Activated CD4-positive, alpha-beta T cell treated with anti-CD3 and anti-CD28 coated beads, Interleukin-2, amount 50 U/mL, for 1 hour (primary cell): ENCODE measurements at places on chromosomes 16 and 17.

GRCh38 chr16:84800158-84800978, 19.4 kb upstream of the CRISPLD2 start:
- no peak for DNase-seq

- no peak for DNase-seq
Observed at GRCh38 chr17:30376621-30377452, 1.9 kb upstream of the CPD start.

DNA sequence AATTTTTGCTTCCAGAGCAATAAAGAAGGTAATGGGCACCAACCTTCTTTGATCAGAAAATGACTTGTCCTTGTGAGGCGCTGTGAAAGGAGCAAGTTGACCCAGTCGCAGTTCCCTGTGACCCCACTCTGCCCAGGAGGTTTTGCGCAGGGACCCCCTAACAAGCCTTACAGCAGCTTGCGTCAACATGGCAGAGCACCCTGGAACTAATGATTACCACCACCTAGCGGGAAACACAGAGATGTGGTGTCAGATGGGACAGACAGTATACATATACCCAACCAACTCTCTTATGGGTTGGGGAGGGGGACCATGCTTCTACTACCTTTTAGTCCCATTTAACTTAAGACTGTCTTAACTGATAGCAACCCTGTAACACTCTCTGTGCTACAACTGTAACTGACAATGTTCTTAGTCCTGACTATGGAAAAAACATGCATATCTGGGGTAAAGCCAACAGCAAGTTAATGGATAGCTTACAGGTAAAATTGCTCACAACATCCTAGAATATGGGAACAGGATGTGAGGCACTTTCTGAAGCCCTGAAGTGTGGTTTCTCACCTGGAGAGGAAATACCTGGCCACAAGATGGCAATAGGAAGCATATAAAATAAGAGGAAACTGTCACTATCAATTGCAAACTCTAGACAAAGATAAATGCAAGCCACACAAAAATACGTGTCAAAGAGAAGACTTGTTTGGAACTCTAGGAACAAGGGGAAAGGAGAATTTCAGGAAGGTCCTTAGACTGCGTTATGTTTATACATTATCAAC, 3.0 kb downstream of the KARS1 start:
- DNase-seq = no peak

DNA sequence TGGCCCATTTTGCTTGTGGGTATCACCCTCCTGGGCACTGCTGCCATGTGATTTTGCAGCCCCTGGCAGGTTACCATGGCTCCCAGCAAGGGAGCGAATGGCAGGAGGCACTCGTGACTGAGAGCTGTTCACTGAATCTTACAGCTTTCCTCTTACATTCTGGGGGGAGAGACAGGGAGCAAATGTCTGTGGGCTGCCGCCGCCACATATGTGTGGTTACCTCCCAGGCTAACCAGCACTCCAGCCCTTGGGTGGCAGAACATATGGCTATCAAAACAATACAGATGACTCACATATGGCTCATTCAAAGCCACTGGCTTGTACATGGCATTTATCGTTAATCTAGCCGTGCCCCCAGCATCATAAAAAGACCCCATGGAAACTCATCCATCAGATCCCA, 19.8 kb downstream of the GTF3C1 start:
- DNase-seq = no peak

DNA sequence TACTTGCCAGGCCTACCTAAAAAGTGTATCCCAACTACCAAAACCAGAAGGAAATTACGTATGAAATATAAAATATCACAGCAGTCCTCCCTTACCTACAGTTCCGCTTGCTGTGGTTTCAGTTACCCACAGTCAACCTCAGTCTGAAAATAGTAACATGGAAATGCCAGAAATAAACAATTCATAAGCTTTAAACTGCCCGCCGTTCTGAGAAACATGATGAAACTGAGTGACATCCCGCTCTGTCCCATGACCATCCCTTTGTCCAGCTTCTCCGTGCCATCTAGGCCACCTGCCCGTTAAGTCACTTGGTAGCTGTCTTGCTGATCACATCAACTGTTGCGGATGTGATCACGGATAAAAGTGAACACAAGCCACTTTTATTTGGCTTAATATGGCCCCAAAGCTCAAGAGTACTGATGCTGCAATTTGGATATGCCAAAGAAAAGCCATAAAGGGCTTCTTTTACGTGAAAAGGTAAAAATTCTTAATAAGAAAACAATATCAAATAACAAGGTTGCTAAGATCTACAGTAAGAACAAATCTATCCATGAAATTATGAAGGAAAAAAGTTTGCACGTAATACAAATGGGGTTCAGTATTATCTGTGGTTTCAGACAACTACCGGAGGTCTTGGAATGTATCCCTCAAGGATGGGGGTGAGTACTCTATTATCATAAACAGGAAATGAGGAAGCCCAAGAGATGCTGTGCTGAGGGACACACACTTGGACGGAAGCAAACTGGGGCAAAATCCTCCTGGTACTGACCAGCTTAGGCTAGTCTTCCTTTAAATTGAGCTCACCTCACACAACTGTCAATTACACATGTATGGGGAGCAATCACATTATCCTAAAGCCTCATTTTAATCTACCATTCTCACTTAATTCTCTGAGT, 8.2 kb downstream of the USP22 start:
- DNase-seq = no peak

DNA sequence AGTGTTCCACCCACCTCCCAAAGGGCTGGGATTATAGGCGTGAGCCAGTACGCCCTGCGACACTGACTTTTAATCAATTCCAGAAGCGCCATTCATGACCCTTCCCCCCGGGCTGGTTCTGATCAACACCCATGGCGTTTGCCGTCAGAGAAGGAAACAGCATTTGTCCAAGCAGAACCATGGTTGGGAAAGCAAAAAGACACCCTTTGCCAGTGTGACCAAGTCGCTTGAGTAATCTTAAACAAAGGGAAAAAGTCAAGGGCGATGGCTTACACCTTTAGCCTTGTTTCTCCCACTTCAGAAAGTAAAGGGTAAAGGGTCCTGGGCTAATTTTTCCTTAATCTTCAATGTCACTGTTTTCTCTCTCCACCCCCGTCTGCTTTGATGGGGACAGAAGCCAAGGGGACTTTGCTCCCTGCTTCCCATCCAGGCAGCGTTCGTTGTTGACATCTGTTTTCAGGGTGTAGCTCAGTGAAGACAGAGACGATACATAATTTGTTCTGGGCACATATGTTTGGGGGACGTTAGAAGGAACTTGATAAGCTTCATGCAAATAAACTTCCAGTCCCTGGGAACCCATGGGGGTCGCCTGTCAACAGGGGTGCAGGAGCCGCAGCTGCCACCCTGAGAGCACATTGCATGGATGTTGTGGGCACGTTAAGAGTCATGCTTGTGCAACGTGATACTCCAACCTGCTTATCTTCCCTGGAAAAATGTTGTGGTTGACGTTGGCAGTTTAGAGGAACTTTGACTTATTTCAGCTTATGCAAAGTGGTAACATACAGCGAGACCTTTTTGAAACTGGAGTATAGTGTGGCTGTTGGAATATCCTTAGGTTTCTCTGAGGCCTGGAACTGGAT, 50.6 kb upstream of the TANGO6 start:
- no peak for DNase-seq

DNA sequence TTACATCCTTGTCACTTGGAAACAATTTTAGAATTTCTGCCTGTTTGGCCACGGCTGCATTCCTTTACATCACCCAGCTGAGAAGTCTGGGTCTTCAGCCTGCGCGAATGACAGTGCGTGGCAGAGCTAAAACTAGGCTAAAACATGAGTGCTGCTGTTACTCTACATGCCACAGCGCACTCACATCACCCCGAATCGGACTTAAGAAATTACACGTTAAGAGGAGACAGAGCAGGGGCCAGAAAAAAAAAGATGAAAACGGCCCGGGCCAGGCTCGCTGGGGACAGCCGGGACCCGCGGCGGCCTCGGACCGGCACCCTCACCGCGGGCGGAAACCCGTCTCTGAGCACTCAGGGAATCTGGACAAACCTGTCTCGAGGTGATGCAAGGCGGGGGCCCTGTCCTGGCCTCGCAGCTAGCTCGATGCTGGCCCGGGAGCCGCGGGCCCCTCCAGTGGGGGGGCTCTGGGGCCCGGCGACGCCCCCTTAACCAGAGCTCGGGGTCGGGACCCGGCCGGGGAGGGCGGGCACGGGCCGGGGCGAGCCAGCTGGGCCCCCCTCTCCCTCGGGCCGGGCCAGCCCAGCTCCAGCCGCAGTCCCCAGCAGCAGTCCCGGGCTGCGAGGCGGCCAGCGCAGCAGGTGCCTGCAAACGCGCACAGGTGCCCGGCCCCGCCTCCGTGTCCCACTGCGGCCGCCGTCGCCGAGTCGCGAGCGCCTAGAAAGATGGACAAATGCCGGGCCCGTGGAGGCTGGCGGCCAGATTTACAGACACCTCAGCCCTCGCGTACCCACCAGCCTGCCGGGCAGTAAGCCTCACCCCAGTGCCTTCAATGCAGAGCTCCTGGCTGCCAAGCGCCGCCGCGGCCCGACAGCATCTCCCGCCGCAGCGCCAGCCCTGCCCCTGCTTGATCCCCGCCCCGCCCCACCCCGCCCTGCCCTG, at the start of gene AKTIP:
TSS of gene AKTIP (minus strand) at position 879 of the 939 bp plus-strand sequence. CDS start 2,950 bp downstream, outside the sequence.
- DNase-seq = peak; percentile 34

DNA sequence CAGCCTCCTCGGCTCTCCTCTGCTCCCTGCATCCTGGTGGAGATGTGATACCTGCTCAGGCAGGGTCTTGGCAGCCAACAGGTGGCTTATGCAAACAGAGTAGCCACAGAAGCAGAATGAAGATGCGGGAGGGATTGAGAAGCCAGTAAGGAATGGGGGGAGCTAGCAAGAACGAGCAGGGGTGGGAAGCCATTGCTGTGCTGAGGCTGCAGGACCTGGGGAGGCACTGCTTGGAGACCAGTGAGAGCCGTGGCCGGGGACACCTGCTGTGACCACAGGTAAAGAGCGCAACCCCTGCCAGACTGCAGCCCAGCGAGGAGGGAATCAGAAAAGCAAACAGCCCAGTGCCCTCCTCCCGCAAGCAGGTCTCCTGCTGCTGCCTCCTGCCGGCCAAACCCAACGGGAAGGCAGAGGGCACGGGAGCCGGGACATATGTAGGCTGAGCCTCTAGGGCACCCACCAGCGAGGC, 14.7 kb downstream of the AIPL1 start:
- peak; percentile 16 for DNase-seq

DNA sequence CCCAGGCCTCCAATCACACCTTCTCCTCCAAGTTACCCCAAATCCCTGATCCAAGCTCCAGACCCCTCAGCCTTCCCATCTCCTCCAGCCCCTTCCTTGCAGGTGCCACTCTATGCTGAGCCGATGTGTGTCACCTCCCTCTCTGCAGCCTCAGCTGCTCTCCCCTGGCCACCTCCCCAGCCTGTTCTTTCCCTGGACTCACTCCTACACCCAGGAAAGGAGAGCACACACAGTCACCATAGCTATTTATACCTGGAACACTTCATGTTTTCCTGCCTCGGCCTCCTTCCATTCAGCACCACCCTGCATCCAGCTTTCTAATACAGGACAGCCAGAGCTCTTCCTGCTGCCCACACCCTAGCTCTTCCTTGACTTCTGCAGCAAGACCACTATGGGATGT, 12.5 kb upstream of the TMEM132E start:
- DNase-seq = no peak

DNA sequence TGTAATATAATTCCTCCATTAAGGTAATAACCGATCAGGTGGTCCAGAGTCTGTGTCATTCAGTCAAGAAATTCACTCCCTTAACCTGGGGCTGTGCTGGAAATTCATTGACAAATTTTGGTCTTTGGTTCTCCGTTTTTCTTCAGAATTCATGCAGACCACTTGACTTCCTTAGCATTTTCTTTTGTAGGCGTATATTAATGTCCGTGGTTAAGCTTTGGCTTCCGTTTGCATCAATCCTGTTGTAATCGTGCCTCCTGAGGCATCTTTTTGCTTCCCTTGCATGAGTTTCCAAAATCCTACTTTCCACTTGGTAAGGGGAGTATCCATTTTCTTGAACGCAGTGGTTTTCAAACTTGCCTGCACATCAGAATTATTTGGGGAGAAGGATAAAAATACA, 9.0 kb downstream of the LRRC37B start:
- no peak for DNase-seq

GRCh38 chr16:75265911-75266701, 14.7 kb upstream of the BCAR1 start:
- no peak for DNase-seq

GRCh38 chr16:23948949-23949411, 113.2 kb downstream of the PRKCB start:
- DNase-seq = peak; percentile 58

- no peak for DNase-seq
Observed at GRCh38 chr17:56866496-56866895, 32.5 kb downstream of the DGKE start.

DNA sequence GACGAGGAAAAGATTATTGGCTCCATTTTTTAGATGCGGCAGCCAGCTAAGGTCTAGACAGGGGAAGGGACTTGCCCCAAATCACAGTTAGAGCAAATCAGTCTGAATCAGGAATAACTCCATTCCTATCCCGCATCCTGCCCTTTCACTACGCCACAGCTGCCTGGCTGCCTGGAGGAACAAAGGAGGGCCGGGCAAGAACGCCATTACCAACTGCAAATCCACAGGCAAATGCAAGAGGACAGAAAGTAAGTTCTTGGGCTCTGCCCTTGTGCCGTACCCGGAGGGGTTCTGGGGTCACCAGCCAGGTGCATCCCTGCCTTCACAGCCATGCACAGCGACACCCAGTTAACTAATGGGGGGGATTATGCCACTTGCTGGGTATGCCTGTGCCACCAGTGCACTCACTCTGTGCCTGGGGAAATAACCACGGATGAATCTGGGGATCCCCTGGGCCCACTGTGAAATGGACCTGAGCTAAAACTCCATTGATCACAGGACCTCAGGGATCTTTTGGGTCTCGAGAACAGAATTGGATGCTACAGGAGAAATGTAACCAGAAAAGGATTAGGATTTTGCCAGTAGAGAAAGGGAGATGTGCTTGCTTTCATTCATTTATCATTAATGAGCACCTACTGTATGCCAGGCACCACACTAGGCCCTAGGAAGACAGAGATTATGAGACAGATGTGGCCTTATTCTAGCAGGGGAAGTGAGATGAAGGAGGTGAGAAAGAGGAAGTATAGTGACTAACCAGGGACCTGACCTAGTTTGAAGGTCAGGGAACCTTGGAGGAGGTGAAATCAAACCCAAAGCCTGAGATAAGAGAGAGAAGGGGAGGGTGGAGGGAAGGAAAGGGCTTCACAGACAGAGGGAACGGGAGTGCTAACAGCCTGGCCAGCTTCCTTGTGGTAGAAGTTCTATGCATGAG, 17.7 kb downstream of the BCL7C start:
- DNase-seq = no peak

- DNase-seq = no peak
Observed at GRCh38 chr17:72122765-72123529, 2.1 kb downstream of the SOX9 start.

DNA sequence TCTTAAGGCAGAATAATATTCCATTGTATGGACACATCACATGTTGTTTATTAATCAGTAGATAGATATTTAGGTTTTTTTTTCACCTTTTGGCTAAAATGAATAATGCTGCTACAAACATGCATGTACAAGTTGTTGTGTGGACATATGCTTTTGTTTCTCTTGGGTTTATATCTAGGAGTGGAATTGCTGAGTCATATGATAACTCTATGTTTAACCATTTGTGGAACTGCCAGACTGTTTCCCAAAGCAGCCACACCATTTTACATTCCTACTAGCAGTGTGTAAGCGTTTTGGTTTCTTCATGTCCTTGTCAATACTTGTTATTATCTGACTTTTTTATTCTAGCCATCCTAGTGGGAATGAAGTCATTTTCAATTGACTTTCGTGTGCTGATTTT, 21.3 kb downstream of the CYLD start:
- DNase-seq = no peak

GRCh38 chr16:83878838-83879237, 20.1 kb upstream of the MLYCD start:
- no peak for DNase-seq
